ENCODE measurements at places on chromosomes 12 and 14.

DNA sequence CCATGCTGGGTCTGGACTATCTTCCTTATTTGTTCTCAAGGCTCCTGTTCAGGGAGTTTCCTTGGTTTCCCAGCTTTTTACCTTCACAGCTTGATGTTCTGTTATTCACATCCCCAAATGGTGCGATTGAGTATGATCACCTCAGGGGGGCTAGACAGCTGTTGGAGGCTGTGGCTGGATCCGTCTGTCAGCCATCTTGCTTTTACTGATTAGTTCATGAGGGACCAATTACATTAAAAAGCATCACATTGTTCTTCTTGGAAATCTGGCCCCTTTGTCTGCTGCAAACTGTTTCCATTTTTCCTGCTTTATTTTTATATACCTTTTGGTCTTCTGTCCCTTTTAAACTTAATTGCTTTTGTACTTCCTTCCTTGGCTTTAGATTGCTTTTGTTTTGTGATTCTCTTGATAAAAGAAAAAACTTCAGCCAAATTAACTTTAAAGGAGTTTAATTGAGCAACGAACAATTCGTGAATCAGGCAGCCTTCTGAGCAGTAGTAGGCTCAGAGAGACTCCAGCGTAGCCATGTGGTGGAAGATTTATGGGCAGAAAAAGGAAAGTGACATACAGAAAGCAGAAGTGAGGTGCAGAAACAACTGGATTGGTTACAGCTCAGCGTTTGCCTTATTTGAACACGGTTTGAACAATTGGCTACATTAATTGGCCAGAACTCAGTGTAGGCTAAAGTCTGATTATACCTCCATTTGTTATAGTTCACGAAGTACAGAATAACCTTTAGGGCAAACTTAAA is 208.7 kb downstream of the AEBP2 start:
- DNase-seq, result no peak

DNA sequence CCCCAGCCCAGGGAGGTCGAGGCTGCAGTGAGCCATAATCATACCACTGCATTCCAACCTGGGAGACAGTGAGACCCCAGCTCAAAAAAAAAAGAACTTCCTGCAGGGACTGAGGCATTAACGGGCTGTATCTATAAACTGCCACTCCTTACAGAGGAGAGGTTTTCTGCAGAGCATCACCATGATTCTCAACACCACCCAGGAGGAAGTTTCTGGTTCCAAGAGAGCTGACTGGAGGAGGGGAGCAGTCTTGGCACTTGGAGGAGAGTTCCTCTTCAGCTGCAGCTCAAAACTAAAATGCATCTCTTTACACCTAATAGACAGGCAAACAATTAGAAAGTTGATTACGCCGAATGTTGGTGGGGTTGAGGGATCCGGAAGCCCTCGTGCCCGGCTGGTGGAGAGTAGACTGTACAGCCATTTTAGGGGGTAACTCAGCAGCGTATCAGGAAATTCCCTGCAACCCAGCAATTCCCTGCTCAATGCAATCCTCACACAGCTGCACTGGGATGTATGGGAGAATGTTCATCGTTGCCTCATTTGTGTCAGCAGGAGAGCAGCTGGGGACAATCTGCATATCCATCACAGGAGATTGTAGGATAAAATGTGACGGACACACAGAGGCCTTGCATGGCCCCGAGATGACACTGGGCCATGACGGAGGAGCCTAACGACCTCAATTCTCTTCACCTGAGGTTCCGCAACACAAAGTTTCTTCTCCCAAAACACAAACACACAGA is 36.6 kb downstream of the ACTN1 start:
- no peak for DNase-seq

- no peak for DNase-seq
Measured at GRCh38 chr12:131795690-131796410, 32.3 kb upstream of the MMP17 start.

DNA sequence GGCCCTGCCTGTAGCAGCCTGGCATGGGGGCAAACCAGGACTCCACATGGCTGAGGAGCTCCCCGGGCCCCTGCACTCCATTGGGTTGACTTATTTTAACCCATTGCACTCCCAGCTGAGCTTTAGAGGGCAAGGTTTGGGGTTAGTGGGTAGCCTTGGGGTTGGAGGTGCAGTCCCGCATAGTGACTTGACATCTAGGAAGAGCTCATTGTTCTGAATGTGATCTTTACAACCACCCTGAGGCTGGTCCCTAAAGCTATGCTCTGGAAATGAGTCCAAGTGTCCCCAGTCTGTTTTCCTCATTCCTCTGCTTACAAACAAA is 36.4 kb downstream of the NFKBIA start:
- no peak for DNase-seq

DNA sequence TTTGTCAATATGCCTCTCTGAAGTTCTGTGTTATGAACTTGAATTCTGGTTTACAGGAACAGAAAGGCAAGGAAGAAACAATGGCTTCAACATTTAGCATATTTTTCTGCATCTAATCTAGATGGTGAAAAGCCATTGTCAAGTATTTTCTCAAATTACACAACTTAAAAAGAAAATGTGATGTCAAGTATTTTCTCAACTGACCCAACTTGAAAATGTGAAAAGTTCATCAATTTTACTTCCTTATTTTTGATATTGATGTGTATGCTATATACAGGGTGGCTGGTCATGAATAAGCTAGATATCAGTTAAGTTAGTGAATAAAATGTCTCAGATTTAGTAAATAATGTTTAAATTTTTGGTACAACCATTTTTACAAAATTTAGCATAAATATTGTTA is 196.7 kb downstream of the ALX1 start:
- no peak for DNase-seq

All from CD4-positive, alpha-beta memory T cell (primary cell).